ENCODE measurements at places on chromosomes 3 and 15. TPM values are rescaled to one million over a fixed set of nuclear protein-coding genes. Genes with fewer than 3 reads are reported as not detected.

DNA sequence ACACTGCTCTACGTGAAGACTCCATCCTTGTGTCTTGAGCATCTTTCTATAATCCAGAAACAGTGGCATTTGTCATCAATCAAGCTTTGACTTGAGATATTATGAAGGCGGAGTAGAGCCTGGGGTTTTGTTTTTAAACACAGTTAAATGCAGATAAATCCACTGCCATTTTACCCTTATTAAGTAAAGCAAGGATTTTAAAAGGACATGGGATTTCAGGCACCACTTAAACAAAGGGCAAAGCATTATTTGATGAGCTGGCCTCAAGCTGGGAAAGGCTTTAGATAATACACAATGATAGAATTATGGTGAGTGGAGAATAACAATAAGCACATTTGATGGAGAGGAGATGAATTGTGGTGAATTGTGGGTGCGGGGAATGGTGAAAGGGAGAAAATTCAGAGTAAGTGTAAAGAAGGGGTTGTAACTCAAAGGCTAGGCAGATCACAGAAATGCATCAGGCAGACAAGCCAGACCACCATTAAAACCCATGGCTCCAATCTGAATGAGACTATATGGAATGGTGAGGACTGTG, 54.9 kb upstream of the GLCE start:
- DNase-seq: no peak

GRCh38 chr3:54528668-54529067, 399.2 kb downstream of the LRTM1 start:
- no peak for DNase-seq

The CD200 gene
- total RNA-seq: 0.36 TPM

DNA sequence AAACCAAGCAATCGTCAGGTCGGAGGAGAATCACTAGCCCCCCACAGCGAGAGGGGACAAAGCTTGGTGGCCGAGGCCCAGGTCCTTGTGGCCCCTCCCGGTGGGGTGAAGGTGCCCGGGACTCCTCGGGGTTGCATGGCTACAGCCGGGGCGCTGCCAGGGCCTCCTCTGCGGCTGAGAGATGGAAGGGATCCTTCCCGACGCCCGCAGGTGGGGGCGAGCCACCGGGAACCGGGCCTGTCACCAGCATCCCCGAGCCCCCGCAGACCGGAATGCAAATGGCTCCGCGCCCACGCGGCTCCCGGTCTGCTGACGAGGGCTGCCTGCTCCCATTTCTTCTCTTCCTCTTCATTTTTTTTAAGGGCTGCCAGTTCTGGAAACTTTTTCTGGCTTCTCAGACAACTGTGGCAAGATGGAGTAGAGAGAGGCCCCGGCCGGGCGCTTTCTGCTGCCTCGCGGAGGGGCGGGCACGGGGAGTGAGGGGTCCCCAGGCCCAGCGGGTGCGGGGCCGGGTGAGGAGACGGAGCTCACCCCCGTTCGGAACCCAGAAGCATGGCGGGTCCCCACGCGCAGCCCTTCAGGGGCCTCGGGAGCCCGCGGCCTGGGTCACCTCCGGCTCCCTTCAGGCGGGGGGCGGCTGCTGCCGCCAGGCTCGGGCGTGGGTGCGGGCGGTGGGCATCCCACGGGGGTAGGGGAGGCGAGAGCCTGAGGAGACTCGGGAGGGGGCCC, 27.5 kb downstream of the MELTF start:
- peak; percentile 62 for DNase-seq

- no peak for DNase-seq
Observed at GRCh38 chr3:157282261-157283191, 122.6 kb upstream of the CCNL1 start.

DNA sequence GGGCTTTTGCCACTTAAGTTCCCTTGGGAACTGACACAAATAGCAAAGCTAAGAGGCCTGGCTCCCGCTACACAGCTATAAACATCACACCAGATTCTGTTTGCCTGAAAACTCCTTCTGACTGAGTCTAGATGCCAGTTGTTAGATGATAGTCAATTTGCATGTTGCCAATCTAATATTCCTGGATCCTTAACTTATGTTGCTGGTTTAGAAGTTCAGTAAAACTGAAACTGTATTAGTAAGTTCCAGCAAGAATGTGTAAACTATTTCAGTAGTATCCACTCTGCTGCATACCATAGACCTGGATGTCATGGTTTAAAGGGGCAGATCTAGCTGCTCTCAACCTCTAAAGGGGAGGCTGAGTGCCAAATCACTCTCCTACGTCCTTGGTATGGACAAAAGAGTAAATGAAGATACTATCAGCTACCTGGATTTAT, 27.1 kb upstream of the LACTB start:
- DNase-seq: no peak

The POLR2M gene
- total RNA-seq: 40.2 TPM

The FBXW12 gene
- total RNA-seq: not detected

The TRPM1 gene
- not detected for total RNA-seq

DNA sequence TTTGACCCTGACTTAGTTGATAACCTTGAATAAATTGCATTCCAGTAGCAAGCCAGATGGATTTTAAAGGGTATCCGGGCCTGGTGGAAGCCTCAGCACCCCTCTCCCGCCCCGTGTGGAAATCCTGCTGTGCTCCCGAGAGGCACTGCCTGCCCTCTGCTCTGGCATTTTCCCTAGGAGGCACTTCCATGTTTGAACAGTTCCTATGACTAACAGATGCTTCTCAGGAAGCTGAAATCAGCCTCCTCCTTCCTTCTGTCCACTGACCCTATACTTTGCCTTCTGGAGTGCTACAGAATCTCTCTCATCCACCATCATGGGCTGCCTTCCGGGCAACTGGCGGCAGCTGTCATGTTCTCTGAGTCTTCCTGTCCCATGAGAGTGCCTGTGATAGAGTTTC, 90.8 kb downstream of the GABRG3 start:
- no peak for DNase-seq

DNA sequence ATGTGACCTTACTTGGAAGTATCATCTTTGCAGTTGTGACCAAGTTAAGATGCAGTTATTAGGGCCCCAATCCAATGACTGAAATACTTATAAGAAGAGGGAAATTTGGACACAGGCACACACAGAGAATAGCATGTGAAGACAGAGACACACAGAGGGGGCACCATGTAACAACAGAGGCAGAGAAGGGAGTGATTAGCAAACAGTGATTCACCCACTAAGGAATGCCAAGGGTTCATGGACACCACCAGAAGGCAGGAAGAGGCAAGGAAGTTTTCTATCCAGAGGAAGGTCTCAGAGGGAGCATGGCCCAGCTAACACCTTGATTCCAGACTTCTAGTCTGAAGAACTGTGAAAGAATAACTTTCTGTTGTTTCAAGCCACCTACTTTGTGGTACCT, 25.0 kb downstream of the SIDT1 start:
- no peak for DNase-seq

The PTH1R gene
- total RNA-seq: not detected

The MELTF gene
- 3.7 TPM for total RNA-seq

The SSUH2 gene
- not detected for total RNA-seq

DNA sequence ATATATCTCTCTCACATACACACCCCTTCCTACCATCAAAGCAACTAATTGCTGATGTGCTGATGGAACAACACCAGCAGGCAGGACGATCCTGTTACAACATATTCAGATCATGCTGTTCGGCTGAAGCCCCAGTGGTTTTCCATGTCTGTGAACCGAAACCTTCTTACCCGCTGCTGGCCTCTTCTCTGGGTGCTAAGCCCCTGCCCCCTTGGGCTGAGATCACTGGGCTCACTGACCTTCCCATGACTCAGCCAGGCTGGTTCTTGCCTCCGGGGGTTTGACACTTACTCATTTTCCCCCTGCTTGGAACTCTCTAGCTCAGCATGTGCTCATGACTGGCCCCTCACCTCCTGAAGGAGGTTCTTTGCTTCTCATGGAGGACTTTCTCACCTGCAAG, 122.0 kb upstream of the RGMA start:
- DNase-seq: no peak

DNA sequence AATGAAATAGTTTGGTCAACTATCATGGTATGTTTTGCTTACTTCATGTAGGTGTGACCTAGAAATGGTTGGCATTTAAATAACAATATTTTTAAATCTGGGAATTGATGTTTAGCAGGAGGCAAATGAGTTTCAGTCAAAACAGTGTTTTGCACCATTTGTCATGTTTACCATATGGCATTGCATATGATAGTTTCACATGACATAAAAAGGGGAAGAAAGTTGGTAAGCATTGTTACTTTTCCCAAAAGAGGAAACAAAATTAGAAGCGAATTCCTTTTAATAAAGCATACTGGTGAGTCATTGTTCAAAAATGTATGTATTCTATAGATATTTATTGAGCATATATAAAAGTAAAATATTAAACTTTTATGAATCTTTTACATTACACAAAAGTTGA, 2.3 kb downstream of the RNF13 start:
- DNase-seq: no peak

DNA sequence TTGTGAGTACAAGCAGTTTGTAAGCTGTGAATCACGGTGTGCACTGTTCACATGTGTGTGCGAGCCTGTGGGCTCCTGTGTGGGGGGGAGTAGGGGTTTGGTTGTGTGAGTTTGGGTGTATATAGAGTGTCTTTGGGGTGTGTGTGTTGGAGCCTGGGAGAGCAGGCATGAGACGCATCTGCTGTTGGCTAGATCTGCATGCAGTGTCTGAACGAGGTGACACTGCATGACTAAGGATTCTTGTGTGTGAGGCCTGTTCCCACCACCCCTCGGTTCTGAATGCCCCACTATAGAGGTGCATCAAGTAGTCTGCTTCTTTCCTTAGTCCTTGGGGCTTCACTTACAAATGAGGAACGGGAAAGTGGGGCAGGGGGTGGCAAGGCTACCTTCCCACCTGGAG, 68.4 kb downstream of the MAGEF1 start:
- no peak for DNase-seq

The SAMMSON gene
- total RNA-seq: not detected

The RTP1 gene
- not detected for total RNA-seq

DNA sequence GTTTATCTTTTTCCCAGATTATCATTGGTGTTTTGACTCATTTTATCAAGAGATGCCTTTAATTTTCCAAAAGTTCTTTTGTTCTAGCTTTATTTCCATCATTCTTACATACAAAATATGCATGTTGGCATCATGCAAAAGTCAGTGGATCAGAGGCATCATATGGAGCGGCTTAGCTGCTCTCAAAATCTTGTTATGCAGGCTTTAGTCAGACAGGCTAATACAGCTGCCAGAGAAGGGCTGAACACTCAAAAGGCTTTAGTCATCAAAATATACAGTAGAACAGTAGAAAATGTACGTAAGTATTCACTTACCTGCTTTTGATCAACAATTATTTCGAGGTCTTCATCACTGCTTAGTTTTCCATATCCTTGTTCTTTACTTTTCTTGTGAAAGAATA, 65.5 kb downstream of the PEX5L start:
- no peak for DNase-seq

The CLDND1 gene
- total RNA-seq: 548 TPM

GRCh38 chr3:107816107-107816506, 274.7 kb downstream of the CD47 start:
- no peak for DNase-seq

- peak; percentile 73 for DNase-seq
Observed at GRCh38 chr3:66312039-66312438, 91.2 kb downstream of the SLC25A26 start.

GRCh38 chr3:191987831-191988350, 526.9 kb downstream of the PYDC2 start:
- no peak for DNase-seq

GRCh38 chr3:12284591-12284990, 4.3 kb upstream of the PPARG start:
- no peak for DNase-seq

The SLC22A13 gene
- total RNA-seq: 1.8 TPM

DNA sequence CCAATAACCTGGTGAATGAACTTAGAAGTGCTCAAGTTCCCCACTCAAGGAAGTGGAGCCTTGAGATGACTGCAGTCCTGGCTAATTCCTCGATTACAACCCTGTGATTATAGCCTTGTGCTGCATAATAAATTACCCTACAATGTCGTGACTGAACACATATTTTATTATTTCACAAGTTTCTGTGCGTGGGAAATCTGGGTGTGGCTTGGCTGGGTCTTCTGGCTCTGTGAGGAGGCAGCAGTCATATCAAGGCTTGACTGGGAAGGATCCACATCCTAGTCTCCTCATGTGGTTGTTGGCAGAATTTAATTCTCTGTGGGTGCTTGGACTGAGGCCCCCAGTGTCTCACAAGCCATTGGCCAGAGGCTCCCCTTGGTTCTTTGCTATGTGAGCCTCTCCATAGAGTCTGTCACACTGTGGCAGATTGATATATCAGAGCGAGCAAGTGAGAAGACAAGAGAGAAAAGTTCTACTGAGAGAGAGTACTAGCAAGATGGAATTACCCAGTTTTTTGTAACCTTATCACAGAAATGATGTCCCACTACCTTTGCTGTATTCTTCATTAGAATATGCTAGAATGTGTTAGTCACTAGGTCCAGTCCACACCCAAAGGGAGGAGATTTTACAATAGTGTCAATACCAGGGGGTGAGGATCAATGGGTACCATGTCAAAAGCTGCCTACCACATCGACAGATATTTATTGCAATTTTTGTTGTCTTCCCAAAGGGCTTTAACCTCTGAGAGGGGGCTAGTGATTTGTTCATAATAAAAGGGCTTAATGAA, 102.8 kb upstream of the TBC1D5 start:
- DNase-seq: no peak

DNA sequence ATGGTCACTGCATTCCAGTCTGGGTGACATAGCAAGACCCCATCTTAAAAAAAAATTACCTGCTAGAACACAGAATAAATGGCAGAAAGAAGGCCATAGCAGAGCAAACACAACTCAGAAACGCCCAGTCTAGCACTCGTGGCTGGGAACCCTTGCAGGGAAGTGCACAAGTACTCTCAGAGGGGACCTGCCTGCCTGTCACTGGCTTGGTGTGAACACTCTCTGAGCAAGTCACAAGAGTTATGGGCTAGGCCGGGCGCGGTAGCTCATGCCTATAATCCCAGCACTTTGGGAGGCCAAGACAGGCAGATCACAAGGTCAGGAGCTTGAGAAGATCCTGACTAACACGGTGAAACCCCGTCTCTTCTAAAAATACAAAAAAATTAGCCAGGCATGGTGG, 17.2 kb downstream of the SFMBT1 start:
- DNase-seq: no peak

The EPHB1 gene
- total RNA-seq: 0.62 TPM

The LRRC2 gene
- total RNA-seq: not detected

DNA sequence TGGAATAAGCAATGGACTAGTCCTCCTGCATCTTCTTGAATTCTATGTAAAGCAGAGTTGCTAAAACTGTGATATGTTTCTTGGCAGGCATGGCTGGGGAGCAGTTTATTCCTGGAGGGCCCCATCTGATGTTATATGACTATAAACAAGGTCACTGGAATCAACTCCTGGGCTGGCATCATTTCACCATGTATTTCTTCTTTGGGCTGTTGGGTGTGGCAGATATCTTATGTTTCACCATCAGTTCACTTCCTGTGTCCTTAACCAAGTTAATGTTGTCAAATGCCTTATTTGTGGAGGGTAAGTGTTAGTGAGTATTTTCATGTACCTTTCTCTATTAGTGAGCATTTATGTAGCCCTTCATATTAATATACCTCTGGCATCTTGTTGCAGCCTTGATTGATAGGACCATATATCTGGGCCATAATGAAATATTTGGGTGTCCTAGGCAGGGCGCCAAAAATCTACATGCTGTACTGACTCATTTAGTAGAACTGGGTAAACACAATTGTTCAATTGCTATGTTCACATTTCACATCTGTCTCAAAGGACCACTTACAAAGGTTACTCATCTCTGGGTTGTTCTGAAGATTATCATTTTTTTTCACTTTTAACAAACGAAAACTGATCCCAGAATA, 52.6 kb upstream of the ADGRG7 start:
- no peak for DNase-seq

The PSTPIP1 gene
- 167 TPM for total RNA-seq
